ENCODE measurements at places on chromosomes 12 and 14.

- DNase-seq: no peak
Measured at GRCh38 chr12:98453492-98453891, 61.9 kb upstream of the TMPO start.

GRCh38 chr12:64004641-64005040 lies 160.1 kb downstream of the SRGAP1 start:
- DNase-seq: no peak

- peak; percentile 70 for DNase-seq
Measured at GRCh38 chr12:3658327-3659163, 94.4 kb downstream of the CRACR2A start.

- DNase-seq: no peak
Measured at GRCh38 chr14:37589715-37590427, 5.2 kb downstream of the FOXA1 start.

- no peak for DNase-seq
Measured at GRCh38 chr12:8057839-8058238, 8.3 kb downstream of the C3AR1 start.

GRCh38 chr14:60277605-60278190 lies 28.7 kb downstream of the PPM1A start:
- DNase-seq: no peak

Data from A673 (cell line).